HCT116 (cell line): ENCODE measurements at places on chromosomes 2 and 18.

GRCh38 chr2:1621501-1621900, 122.8 kb downstream of the PXDN start:
- no peak for DNase-seq

GRCh38 chr2:157258520-157259326, 1.2 kb downstream of the GALNT5 start:
- no peak for DNase-seq

GRCh38 chr2:189146553-189146952, 33.0 kb downstream of the COL5A2 start:
- no peak for DNase-seq

- no peak for DNase-seq
Measured at GRCh38 chr2:138502255-138503086, 901 bp downstream of the SPOPL start.

DNA sequence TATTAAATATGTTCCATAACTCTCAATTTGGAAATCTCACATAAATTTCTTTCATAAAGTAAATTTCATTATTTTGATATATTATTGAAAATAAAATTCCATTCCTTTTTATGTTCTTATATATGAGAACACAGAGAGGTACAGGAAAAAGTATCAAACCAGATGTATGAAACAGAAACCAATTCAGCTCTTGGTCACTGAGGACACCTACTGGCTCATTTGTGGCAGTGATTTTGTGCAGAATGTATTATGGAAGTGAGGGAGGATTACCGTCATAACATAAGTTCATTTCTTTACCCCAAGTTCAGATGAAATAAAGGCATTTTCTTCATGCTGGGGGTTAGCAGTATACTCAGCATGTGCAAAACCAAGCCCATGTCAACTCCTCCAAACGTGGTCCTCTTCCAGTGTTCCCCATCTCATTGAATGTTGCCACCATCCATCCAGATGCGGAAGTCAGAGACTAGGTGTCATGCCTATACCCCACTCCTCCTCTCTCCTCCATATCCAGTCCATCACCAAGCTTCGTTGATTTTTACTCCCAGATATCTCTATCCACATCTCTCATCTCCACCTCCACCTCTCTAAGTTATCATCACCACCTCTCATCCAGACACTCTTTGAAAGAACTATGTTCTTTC, 41.7 kb upstream of the MALL start:
- peak; percentile 66 for DNase-seq

- no peak for DNase-seq
Measured at GRCh38 chr2:187783446-187783845, 229.2 kb upstream of the TFPI start.

DNA sequence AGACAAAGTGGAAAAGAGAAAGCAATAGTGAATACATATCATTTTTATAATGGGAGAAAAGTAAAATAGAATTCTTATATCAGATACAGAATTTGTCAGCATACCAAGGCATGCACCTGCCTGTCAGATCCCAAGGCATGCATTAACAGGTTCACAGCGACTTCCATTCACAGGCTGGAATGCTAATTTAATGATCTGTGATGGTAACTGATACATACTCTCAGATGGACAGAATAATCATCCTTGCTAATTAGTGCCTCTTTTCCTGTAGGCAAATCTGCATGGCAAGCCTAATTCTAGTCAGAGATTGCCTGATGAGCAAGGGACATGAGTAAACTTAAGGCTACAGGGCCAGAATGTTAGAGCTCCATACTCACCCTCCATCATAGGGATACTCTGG, 76.1 kb downstream of the PRKRA start:
- DNase-seq: no peak

DNA sequence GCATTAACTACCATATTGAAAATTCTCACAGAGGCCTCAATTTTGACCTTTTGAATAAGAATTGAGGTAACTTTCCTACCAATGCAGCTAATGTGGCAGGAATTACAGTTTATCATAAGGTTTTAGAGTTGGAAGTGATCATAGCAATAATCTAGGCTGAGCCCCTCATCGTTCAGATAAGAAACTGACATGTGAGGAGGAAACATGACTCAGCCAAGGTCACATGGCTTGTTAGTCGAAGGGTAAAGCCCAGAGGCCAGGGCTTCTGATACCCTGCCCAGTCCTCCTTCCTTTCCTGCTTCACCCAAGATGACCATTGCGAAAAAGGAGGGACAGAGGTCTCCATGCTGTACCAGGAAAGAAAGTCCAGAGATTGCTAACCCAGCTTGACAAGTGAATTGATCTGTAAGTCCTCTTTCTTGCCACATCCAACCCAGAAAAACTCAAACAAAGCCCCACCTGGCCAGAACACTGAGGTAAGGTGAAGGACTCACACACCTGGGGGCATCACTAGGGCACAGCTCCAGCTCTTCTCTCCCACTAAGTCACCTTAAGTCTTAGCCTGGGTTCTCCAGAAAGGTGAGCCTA, 174.8 kb downstream of the EN1 start:
- DNase-seq: no peak

DNA sequence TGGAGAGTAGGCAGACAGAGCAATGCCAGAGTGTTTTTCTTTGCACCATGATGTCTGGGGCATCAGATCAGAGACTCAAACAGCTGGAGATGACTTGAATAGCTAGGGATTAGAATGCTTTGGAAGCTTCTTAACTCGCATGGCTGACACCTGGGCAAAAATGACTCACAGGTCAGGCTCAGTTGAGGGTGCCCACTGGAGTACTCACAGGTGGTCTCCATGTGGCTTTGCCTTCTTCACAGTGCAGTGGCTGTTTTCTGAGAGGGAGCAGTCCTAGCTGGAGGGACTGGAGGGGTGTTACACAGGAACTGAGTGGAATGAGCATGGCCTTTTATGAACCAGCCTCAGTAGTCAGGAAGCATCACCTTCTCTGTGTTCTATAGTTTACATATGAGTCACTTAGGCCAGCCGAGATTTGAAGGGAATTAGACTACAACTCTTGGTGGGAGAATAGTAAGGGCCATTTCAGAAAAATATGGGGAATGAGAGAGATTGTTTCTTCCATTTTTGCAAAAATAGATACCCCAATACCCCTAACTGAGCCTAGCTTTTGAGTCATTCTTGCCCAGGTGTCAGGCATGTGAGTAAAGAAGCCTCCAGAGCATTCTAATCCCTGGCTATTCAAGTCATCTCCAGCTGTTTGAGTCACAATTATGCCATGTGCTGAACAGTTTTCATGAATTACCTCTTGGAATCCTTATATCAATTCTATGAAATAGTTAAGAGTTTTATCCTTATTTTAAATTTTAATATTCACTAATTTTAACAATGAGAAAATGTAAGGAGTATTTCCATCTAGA, 7.1 kb upstream of the PPP1R1C start:
- no peak for DNase-seq

- no peak for DNase-seq
Measured at GRCh38 chr2:182018218-182018617, 32.6 kb downstream of the PPP1R1C start.

DNA sequence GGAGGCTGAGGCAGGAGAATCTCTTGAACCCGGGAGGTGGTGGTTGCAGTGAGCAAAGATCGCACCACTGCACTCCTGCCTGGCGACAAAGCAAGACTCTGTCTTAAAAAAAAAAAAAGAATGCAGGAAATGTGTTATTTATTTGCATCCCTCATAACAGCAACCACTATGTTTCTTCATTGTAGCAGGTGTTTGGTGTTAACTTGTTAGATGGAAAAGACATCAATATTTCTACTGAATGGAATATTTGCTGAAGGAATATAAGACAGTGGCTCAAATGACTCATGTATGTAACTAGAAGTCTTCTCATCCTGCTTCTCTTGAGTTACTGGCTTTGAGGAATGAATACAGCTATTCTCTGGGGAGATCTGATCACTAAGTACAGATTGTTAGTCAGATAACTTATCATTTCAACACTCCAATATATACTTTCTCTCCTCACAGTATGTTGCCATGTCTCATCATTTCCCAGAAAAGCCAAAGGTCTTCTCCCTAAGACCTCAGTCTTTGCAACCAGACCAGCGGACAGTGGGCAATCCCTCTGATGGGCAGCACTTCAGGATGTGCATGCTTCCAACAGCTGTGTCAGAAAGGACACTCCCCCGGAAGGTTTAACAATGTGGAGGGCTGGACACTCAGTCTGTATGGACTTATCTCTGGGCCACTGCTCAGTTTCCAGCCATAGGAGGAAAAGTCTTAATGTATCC, 104.4 kb upstream of the STK17B start:
- DNase-seq: no peak

DNA sequence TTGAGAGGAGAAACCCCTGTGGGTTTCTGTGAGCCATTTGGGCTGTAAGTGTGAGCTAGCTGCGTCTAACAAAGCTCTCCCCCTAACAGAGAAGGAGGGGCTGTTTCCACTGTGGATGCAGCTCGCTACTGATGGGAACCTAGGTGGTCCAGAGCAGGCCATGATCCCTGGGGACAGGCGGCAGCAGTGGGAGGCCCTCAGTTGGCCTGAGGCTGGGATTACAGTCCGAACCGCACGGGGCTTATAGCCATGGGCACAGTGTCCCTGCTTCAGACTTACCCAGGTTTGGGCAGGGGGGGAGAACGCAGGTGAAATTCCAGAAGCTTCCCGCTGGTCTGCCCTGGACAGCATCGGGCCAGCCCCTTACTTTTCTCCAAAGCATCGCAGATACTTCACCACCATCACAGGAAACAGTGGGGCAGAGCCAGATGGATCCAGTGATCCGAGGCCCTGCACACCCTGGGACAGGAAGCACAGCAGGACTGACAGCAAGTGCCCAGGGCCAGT, 139.4 kb downstream of the SEPTIN10 start:
- DNase-seq: no peak

DNA sequence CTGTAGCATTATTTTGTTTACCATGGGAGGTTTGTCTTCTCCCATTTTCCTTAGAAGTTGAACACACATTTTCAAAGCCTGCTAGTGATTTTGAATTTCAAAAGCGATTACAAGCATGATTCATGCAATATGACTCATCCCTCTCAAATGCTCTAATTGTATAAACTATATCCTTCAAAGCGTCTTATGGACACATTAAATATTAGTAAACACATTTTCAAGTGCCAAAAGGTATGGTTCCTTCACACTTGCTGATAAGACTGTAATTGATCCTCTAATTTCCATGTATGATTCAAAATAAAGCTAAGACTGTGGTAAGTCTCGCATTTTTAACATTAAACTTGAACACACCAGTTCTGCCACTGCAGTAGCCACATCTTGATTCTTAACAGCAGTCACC, 512.9 kb downstream of the LRRTM4 start:
- DNase-seq: no peak

GRCh38 chr18:67154979-67155378, 361.5 kb downstream of the DSEL start:
- no peak for DNase-seq

DNA sequence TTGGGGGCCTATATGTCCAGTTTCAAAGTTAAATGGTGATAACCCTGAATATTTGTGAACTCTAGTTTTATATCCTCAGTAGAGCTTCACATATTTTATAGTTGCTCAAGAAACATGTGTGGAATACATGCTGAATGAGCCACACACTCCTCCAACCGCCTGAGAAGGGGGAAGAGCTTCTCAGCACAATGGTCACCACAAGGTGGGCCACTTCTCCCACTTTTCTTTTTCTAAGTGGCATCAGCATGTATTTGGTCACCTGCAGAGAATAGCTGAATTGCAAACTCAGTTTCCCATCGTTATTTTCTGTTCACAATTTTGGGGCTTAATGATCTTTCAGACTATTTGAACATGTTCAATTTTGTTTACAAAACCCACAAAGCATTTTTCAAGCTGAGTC, 340.5 kb downstream of the PARD3B start:
- no peak for DNase-seq

- DNase-seq: no peak
Measured at GRCh38 chr18:5309888-5310470, 14.5 kb upstream of the ZBTB14 start.

DNA sequence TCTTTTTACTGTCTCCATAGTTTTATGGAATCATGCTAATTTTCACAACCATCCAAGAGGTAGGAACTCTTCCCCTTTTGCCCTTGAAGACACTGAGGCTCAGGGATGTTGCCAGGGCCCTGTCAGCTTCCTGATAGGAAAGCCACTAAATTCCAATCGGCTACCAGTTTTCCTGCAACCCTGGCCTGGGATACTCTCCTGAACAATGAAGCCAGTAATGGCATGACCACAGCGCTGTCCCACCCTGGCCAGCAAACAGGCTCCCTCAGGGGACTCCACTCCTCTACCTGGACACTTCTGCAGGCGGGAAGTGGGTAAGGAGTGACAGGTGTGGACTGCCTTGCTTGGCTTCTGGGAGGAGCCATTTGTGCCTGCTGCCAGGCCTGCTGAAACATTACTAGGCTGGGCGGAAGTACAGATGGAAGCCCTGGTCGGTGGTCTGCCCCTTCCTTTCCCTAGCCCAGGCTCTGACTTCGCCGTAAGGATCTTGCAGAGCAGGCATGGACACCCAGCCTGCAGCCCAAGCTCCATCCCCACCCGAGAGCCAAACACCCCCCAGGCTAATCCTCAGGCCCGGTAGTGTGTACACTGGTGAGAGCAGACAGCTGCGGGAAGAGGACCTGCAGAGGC, 78.8 kb upstream of the SMAD2 start:
- DNase-seq: no peak

- DNase-seq: no peak
Measured at GRCh38 chr2:70569559-70569958, 15.9 kb upstream of the TGFA start.

DNA sequence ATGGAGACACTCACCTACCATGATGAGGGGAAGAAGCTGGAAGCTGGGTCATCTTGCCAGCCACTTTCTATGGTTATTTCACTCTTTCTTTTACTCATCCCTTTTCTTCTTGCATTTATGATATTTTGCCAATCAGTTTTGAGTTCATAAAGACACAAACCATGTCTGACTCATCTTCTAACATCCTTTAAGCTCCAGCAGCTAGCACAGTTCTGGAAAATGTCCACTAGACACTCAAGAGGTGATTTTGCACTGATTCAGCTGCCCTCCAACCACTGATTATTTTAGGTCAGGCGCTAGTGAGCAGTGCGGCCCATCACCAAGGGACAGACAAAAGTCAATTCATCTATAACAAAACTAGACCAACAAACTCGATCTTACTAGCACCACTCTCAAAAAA, 537.1 kb upstream of the ID2 start:
- DNase-seq: no peak

- DNase-seq: no peak
Measured at GRCh38 chr2:112572005-112572404, 12.4 kb upstream of the CHCHD5 start.

- DNase-seq: no peak
Measured at GRCh38 chr2:12090590-12090989, 344.2 kb downstream of the LPIN1 start.

- DNase-seq: no peak
Measured at GRCh38 chr18:46431522-46432171, 225.4 kb downstream of the LOXHD1 start.

DNA sequence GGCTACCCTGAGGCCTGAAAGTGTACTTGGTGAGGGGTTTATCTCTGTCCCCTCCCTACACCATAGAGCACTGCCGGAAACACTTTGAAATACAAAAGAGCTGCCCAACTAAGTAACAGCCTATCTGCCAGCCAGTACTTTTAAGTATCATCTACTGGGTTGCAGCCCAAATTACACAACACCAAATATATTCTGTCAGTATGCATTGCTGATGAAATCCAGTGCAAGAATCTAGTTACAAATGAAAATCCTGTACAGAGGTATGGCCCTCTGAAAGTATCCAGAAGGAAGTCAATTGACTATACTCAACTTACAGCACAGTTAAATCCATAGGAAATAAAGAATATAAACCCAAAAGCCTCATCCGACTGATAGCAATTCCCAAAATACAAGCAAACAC, 280.8 kb downstream of the CCDC85A start:
- no peak for DNase-seq

GRCh38 chr2:102185347-102185746, 1.5 kb upstream of the IL1RL2 start:
- DNase-seq: no peak
